Suprapubic skin (tissue), 4 donors: ENCODE measurements at places on chromosomes 4 and X. TPM values are rescaled to one million over a fixed set of nuclear protein-coding genes. Genes with fewer than 3 reads are reported as not detected.

The BTC gene
- 30.0 TPM for total RNA-seq

The SORBS2 gene
- total RNA-seq = 40.8 TPM

The STATH gene
- total RNA-seq = not detected

The CXorf49 gene
- not detected for total RNA-seq

The VEGFC gene
- 2.3 TPM for total RNA-seq

The IQCM gene
- total RNA-seq = not detected

The STK26 gene
- total RNA-seq = 12.3 TPM

The SYP gene
- total RNA-seq = 1.3 TPM
